ENCODE measurements at places on chromosomes 5 and 9.
A peak's percentile ranks its signal among the peaks of the same experiment; 100 is the strongest.

- DNase-seq = peak; percentile 68
Measured at GRCh38 chr9:88651682-88652633, 117.0 kb downstream of the NXNL2 start.

DNA sequence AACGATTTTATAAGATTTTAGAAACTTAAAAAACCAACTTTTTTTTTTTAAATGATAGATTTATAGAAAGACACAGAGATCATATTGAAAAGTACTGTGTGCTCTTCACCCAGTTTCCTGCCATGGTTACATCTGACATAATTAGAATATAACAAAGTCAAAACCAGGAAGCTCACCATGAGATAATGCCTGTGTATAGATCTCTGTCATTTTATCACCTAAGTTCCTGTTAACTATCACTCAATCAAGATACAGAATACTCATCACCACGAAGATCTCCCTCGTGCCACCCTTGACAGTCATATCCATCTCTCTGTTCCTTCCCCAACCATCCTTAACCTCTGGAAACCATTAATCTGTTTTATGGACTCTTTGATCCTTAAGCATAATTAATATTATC, 39.1 kb downstream of the POC5 start:
- no peak for DNase-seq

GRCh38 chr5:74390822-74391221, 249.7 kb downstream of the ENC1 start:
- no peak for DNase-seq

DNA sequence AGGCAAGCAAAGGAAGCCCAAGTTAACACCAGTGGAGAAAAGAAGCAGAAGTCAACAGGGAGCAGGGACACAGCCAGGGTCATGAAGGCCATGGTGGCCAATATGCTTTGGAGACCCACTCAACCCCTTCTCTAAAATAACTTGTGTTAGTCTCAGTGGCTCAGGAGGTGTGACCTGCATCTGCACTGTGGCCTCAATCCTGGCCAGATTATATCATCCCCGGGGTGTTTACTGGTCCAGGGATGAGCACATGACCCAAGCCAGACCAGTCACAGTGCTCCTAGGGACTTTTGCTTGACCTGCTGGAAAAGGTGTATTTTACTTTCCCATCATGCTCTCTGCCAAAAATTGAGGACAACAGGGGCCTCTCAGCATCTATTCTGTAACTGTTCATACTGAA, 105.2 kb downstream of the DPYSL3 start:
- DNase-seq = no peak

- DNase-seq = no peak
Measured at GRCh38 chr5:150446088-150446487, 3.5 kb downstream of the RPS14 start.

DNA sequence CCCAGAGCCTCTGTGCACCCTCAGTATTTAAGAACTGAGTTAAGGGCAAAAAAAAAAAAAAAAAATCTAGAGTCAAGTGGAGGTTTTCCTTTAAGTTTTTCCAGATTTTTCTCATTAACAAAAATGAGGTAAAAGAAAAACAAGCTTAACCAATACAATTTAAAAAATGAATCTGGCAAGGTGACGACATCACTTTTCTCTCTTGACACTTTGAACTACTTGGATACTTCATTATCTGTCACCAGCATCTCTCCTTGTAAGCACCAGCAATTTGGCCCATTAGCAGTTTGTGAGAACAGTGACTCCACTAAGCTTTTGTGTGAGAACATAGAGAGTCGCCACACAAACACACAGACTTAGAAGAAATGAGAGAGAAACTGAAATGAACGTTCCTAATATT, 345.7 kb upstream of the SLC30A5 start:
- DNase-seq = no peak

Measured in suppressor macrophage treated with lipopolysaccharide for 4 hours (primary cell).